Retina (tissue), 1 donor: ENCODE measurements at places on chromosomes 7 and 10.

GRCh38 chr10:43417950-43418768 is 9.2 kb upstream of the HNRNPF start:
- DNase-seq = no peak

GRCh38 chr7:19407270-19407669 is 262.0 kb upstream of the FERD3L start:
- DNase-seq = no peak

- no peak for DNase-seq
These were observed 50.2 kb downstream of the APBB1IP start for GRCh38 chr10:26488344-26488743.

GRCh38 chr10:26296360-26296759 is 79.8 kb downstream of the GAD2 start:
- no peak for DNase-seq

DNA sequence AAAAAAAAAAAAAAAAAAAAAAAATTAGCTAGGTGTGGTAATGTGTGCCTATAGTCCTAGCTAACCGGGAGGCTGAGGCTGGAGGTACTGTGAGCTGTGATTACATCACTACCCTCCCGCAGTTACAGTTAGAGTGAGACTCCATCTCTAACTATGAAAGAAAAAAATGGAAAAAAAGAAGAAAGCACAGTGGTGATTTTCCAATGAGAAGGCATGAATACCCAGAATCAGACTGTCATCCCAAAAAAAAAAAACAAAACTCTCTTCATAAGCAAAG is 269.9 kb upstream of the MKLN1 start:
- DNase-seq = no peak

DNA sequence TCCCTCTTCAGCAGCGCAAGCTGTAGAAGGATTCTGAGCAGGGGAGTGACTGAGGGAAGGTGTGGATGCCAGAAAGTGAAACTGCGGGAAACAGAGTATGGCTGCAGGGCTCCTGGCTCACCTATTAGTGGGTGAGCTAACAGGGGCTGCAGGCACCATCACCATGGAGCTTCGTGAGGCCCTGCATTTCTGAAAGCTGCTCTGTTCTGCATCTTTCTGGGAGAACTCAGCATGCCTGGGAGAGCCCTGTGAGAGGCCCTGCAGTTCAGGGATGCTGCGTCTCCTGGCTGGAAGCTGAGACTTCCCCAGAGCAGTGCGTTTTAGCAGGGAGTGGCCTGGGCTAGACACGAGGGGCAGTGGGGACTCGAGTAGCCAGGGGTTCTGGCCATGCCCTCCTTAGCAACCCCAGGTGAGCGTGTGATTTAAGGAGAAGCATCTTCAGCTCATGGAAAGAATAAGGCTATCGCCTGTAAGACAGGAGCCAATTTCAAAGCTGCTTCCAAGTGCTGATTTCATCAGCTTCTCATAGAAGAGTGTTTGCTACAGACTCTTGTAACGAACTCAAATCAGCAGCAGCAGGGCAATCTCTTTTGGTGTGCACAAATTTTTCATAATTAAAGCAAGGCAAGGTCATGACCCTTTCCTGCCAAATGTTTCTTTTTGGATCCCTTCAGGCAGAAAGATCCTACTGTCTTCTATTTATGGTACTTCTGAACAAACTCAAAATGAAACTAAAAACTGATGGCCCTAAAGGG is 293.6 kb upstream of the ZNF32 start:
- DNase-seq = peak; percentile 62

- no peak for DNase-seq
These were observed 74.3 kb downstream of the NKX6-2 start for GRCh38 chr10:132711613-132712121.

DNA sequence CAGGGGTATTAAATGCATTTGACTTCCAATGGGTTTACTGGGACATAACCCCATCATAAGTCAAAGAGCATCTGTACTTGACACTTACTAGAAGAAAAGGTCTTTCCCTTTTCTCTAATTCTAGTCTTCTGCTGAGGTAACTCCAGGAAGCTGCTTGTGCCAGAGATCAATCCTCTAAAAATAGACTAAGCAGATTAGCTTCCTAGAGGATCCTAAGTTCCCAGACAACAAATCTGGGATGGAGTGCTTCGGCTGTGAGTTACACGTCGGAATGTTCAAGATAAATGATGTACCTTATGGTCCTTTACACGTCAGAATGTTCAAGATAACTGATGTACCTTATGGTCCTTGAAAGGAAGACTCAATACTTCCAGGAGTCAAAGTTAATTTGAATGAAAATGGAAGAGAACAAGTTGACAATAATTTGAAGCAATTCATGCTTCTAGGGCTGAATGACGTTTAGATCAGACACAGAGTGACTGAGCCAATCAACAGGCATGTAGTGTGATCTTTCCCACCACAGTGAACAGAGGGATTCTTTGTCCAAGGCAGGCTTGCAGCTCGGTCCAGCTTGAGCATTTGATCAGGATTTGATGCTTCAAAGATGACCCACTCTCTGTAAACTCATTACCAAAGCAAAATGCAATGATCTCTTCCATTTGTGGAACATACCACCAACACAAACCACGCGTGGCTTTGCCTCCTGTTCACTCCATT is 63.8 kb downstream of the SLC37A3 start:
- DNase-seq = no peak

DNA sequence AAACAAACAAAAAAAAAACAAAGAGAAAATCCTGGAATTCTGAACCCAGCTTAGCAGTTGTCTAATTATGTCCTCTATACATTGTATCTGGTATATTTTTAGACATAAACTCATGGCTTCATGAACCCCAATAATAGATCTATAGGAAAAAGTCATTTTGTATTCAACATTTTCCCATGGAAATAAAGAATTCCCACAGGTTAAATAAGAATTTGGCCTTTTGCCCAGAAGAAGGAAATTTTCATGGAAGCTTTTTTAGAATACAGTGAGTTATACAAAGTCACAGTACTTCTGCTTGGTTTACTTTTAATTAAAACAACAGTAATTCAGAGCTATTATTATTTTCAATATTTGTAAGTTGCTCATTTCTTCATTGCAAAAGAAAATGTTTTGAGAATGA is 2.1 kb upstream of the PRKG1 start:
- no peak for DNase-seq

DNA sequence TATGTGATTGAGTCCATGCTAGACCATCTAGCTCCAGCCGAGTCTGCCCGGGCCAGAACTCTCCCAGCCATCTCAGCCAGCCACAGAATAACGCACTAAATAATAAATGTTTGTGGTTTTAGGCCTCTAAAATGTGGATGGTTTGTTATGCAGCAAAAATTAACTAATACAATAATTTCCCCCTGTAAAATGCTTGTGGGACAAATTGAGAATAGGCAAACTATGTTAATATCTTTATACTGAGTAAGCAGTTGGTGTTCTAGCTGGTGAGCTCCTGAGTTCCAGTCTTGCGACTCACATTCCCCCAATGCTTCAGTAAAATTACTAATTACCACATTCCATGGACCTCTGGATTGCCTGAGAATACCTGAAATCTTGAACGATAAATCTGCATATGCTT is 316.8 kb upstream of the NFE2L3 start:
- DNase-seq = no peak

DNA sequence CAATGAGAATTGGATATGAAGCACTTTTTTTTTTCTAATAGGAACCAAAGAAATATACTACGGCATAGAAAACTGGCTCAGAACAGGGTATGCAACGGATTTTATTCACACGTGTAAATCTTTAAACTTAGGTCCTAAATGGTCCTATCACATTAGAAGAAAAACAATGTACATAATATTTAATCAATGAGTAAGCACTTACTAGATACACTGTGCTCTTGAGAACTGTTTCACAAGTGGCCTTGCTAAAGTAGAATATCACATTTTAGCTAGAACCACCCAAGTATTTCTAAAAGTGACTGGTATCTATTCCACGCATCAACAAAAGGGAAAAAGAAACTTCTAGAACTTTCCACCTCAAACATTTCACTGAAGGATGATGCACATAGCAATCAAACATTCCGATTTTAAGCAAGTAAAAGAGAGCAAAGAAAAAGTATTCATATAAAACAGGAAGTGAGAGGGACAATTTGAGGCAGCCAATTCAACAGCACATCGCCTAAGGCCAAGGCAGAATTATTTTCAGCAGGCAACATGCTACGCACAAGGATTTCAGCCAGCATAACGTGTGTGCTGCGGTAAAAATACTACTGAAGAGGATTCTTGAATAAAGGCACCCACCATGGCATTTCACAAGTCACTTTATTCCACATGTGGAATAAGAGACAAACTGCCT is 55.8 kb downstream of the PARD3 start:
- DNase-seq = no peak

GRCh38 chr7:332646-333392 is 42.8 kb downstream of the FOXL3 start:
- peak; percentile 88 for DNase-seq

DNA sequence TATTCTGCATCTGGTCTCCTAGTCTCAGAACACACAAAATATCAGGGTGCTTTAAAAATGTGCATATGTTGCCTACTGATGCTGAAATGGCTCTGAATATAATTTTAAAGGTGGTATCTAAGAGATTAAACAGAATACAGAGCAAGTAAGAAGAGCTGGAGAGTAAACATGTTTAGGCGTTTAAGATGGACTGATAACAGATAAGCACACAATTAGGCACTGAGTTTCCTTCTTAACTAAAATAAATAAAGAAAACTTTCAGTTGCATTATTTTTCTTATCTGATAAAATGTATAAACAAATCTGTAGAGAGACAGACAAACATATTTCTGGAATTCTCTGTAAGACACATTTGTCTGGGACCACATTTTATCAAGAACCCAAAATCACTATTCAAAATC is 35.6 kb upstream of the DGKB start:
- DNase-seq = no peak

DNA sequence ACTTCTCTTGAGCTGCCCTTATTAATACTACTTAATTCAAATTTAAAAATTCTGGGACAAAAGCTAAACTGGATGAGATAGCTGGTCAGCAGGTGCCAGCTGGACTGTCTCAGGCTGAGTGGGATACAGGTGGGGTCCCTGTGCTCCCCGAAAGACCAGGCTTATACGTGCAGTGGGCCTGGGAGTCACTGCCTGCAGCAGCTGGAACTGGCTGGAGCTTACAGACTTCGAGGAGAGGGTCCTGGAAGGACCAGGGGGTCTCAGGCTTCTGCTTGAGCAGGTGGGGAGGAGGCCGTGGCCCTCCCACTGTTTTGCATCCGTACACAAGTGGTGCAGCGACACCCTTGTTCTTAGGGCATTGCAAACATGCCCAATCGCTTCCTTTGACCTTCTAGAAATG is 203.7 kb downstream of the GLRX3 start:
- no peak for DNase-seq

DNA sequence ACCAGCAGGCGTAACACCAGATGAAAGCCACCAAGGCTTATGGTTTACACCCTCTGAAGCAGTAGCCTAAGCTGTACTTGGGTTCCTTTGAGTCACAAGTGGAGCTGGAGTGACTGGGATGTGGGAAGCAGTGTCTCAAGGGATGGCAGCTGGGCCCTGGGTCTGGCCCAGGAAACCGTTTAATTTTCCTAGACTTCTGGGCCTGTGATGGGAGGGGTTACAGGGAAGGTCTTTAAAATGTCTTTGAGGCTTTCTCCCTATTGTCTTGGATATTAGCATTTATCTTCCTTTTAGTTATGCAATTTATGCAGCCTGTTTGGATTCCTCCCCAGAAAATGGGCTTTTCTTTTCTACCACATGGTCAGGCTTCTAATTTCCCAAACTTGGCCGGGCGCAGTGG is 568.2 kb downstream of the ANKRD7 start:
- no peak for DNase-seq

DNA sequence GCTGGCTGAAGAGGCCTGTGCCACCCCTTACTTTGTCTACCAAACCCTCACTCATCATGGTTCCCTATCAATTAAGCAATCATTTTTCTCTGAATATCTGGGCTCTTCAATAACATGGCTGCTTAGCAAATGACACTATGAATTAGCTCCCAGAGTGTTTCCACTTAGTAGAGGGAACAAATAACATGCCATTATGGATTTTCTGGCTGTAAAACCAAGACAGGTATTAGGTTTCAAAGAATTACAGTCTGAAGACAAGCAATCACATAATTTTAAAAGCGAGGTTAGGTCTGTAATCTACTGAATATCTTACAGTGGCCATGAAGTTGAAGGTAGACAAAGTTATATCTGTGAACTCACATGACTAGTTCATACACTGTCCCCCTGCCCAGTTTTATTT is 220.8 kb upstream of the PHYHIPL start:
- DNase-seq = no peak

- no peak for DNase-seq
These were observed 13.1 kb upstream of the SGMS1 start for GRCh38 chr10:50636618-50637579.

DNA sequence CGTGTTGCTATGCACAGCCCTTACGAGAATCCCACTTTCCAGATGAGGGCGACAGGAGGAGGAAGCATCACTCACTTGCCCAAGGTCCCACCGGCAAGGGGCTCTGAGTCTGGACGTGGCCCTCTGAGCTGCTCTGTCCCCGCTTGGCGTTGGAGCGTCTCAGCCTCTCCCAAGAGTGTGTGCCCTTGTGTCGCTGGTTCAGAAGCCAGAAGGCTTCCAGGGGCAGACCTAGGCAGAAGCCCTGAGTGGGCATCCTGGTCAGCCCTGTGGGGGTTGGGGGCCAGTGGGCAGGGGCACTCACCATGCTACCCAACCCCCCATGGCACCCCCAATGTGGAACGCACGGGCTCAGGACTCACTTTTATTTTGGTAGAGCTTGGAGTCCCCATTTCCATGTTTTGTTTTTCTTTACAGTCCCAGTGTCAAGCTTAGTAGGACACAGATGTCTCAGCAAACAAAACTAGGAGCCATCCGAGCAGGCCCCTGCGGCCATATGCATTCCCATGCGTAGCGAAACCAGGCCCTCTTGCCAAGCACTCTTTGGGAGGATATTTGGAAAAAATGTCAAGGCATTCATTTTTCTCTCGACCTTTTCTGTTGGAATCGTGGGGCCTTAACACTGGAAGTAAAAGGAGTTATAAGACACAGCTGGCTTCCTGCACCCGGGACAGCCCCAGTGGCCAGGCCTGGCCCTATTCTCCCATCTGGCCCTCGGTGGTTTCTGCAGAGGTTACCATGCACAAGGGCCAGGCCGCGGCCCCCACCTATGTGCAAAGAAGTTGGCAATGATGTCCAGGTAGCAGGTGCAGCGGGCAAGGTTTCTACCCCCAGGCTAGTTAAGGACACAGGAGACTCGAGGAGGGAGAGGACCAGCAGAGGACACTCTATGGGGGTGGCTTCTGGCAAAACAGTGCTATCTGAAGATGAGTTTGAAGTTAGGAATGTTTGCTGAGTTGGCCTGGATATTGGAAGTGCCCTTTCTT is 97.0 kb downstream of the LHPP start:
- DNase-seq = no peak

- no peak for DNase-seq
These were observed 127.1 kb upstream of the TNS3 start for GRCh38 chr7:47709051-47709450.

GRCh38 chr10:79275431-79275851 is 71.8 kb upstream of the PPIF start:
- no peak for DNase-seq

DNA sequence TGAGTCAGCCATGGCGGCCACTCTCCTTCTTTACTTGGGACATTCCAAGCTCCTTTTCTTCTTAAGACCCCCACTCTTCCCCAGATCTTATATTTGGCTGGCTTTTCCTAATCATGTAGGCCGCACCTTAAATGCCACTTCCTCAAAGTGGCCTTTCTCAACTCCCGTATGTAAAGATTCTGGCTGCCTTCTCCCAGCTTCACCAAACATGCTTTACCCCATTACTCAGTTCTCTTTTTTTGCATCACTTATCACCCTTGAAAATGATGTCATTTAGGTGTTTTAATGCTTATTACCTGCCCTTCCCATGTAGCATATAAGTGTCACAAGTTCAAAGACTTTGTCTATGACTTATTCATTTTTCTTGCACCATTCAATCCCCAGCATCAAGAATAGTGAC is 810.1 kb upstream of the CELF2 start:
- no peak for DNase-seq

GRCh38 chr7:31335161-31335856 is 5.2 kb downstream of the NEUROD6 start:
- no peak for DNase-seq
